PC-3 (cell line): ENCODE measurements at places on chromosomes 12 and 14. TPM values are rescaled to one million over a fixed set of nuclear protein-coding genes. Genes with fewer than 3 reads are reported as not detected.

Gene PRIMA1
- total RNA-seq = 0.04 TPM in 1 of 2 replicates, not detected in the other

Gene BIN2
- total RNA-seq = not detected in 2 replicates

DNA sequence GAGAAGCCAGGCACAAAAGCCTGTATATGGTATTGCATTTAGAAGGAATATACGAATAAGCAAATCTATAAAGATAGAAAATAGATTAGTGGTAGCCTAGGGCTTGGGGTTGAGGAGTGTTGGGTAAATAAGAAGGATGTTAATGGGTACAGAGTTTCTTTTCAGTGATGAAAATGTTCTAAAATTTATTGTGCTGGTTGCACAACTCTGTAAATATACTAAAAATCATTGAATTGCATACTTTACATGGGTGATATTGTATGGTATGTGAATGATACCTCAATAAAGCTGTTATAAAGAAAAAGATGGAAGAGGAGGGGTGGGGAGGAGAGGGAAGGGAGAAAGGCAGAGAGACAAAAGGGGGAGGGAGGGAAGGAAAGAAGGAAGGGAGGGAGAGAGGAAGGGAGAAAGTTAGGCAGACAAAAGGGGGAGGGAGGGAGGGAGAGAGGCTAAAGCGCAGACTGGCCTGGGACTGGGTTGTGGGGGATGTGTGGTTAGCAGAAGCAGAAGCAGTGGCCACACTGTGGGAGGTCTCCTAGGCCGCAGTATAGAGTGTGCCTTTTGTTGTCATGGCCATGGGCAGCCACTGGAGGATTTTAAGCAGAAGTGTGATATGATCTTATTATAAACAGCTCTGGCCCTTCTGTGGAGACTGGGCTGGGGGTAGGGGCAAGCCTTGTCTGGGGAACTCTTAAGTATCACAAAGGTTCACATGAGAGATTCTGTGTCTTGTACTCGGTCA, 73.6 kb upstream of the ELK3 start:
- no peak for DNase-seq

Gene WDHD1
- 45.9 and 47.1 TPM in 2 replicates for total RNA-seq

Gene RDH16
- 0.73 and 0.86 TPM in 2 replicates for total RNA-seq

- DNase-seq = peak; percentile 64
Observed at GRCh38 chr14:79809849-79810612, 401.3 kb downstream of the DIO2 start.

GRCh38 chr12:58086006-58086405, 144.6 kb downstream of the ATP23 start:
- DNase-seq = no peak

GRCh38 chr14:67577909-67578749, 21.9 kb downstream of the PIGH start:
- no peak for DNase-seq

Gene VASH1
- total RNA-seq = 1.3 and 1.8 TPM in 2 replicates

Gene SYNDIG1L
- not detected in 2 replicates for total RNA-seq

Gene CCDC177
- not detected in 2 replicates for total RNA-seq

Gene CDK4
- total RNA-seq = 212 and 229 TPM in 2 replicates

DNA sequence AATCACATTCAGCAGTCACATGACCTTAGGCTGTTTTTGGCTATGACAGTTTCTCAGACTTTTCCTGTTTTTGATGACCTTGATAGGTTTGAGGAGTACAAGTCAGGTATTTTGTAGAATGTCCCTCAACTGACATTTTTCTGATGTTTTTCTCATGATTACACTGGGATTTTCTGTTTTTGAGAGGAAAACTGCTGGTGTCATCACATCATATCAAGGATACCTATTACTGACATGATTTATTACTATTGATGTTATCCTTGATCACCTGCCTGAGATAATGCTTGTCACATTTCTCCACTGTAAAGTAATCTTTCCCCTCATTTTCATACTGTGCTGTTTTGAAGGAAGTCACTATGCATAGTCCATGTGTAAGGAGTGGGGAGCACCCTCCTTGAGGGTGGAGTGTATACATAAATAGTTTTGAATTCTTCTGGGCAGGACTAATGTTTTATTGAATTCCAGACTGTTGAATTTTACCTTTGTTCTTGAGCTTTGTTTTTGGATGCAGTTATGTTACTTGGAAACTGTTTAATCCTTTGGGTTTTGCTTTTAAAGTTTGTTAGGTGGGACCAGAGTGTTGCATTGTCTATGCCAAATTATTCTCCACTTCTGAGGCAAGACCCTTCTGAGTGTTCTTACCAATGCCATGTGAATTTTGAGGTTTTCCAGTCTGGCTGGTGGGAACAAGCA, 444.5 kb upstream of the FAR2 start:
- peak; percentile 63 for DNase-seq

- no peak for DNase-seq
Observed at GRCh38 chr12:123671876-123672275, 963 bp downstream of the TCTN2 start.

DNA sequence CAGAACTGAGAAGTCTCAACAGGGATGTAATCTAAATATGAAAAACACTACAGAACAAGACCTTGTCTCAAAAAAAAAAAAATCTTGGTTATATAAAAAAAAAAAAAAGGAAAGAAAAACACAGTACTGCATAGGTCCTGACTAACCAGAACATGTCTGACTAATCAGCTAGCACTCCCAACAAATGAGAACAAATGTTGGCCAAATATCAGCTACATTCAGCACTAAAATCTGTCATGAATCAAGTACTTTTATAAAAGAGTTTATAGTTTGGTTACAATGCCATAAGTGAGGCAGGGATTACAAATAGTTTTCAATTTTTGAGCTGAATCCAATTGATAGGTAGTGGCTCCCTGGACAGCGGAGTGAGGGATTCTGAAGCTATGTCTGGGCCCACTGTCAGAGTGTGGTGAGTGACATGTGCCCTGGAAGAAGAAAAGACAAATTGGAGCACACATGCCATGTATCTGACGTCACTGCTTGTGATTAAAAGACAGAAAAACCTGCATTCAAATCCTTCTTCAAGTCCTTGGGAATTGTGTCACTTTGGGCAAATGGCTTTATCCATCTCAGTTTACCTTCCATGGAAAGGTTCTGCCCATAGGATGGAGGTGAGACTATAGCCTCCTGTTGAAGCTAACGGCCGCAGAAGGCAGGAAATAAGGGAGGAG, 5.6 kb upstream of the FAM234B start:
- DNase-seq = no peak

Gene PLCZ1
- total RNA-seq = not detected in 2 replicates

DNA sequence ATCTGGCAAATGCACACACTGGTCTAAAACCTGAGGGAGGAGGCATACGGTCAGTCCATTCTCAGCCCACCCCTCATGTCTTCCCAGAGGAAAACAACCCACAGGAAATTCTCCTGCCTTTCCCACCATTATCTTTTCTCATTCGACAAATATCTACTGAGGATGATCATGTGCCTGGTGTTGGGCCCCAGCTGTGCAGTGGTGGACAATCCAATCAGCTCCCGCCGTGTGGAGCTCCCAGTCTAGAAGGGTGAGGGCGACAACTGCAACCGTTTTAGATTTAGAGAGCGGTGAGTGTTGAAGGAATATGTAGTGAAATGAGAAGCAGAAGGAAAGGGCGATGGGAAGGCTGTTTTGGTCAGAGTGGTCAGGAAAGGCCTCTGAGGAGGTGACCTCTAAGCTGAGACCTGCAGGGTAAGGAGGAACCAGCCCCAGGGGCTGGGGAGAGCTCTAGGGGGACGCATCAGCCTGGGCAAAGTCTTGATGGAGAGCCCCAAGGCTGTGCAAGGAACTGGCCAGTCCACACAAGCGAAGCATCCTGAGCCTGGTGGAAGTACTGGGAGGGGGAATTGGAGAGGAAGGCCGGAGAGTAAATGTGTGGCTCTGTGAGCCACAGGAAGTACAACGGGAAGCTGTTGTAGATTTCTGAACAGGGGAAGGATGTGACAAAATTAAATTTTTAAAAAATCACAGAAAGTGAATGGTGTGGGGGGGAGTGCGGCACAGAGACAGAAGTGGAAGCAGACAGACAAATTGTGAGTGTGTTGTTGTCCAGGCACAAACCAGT, 192.8 kb downstream of the NTF3 start:
- no peak for DNase-seq

Gene EML1
- 12.0 TPM in 2 replicates for total RNA-seq

Gene CEBPE
- total RNA-seq = not detected in 2 replicates

DNA sequence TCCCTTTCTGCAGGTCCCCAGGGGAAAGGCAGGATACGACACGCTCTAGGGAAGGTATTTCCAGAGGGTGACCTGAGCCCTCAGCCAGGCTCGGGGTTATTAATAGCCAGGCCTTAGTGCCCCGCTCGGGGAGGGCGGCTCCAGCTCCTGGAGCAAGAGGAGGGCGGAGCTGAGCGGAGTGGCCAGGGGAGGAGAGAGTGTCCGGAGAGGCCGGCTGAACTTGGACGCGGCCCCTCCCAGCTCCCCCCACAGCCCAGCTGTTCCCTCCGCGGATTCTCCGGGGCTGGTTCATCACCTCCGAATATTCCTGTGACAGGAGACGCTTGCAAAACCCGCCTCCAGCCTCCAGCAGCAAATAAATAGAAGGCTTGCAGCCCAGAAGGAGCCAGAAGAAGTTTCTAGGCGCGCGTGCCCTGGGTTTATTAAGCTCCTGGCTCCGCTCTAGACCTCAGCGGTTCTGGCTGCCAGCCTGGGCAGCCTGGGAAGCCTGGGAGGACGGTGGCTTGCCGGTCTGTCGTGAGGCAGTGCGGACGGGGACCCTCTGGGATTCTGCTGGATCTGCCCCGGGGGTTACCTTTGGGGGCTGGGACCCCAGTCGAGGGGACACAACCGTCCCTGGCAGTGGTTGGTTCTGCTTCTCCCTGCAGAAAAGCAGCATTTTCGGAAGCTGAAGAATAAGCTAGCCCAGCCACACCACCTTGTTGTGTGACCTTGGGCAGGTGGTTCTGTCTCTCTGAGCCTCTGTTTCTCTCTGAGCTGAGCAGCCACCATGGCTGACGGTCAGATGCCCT, at the start of gene HSPB8:
Gene HSPB8, plus strand, starts transcription at position 388 of the 791 bp plus-strand sequence. Its CDS starts 382 bp downstream, at position 770.
- peak; percentile 47 for DNase-seq

DNA sequence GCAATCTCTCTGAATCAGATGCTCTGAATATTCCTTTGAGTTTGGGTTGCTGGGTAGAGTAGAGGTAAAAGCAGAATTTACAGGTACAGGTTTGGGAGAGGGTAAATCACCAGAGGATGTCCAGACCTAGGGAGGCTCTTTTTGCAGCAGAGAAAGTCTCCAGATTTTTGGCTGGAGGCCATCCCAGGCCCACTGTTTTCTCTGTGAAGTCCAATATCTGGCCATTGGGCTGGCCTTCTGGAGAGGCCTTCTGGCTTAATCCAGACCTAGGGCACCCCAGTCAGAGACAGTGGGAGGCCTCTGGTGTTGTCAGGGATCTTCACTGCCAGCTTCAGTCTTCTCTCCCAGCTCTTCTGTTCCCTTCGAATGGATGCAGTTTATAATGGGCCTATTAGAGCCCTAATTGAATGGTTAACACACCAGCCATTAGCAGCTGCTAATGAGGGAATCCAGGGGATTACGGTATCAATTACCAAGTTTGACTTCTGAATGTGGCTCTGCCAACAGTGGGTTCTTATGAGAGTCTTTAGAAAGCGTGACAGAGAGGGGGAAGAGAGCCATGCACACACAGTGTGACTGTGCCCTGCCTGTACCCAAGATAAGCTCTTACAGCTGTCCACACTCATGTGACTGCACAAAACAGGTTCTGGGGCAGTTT, 183.1 kb downstream of the EMP1 start:
- no peak for DNase-seq

DNA sequence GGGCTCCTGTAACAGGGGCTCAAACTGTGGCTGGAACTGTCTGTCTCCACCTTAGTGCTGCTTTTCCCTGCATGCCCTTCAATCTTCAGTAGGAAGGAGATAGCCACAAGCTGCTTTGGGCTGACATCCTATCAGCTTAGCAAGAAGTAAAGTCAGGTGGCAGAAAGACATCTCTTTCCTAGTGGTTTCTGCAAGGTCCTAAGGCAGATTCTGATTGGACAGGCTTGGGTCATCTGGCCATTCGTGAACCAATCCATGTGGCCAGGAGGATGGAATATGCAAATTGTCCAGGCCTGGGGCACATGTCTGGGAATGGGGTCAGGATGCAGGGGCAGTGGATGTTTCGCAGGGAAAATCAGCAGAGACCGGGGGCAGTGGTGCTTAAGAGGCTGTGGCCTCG, 5.2 kb downstream of the RITA1 start:
- peak; percentile 54 for DNase-seq

Gene OAS2
- total RNA-seq = 5.8 and 10.5 TPM in 2 replicates

GRCh38 chr12:79891506-79892162, 43.3 kb downstream of the PPP1R12A start:
- DNase-seq = no peak

Gene CLEC2A
- total RNA-seq = not detected in 2 replicates

- DNase-seq = no peak
Observed at GRCh38 chr12:7026854-7027253, 8.6 kb upstream of the LPCAT3 start.

Gene PGF
- 0.26 and 1.5 TPM in 2 replicates for total RNA-seq

DNA sequence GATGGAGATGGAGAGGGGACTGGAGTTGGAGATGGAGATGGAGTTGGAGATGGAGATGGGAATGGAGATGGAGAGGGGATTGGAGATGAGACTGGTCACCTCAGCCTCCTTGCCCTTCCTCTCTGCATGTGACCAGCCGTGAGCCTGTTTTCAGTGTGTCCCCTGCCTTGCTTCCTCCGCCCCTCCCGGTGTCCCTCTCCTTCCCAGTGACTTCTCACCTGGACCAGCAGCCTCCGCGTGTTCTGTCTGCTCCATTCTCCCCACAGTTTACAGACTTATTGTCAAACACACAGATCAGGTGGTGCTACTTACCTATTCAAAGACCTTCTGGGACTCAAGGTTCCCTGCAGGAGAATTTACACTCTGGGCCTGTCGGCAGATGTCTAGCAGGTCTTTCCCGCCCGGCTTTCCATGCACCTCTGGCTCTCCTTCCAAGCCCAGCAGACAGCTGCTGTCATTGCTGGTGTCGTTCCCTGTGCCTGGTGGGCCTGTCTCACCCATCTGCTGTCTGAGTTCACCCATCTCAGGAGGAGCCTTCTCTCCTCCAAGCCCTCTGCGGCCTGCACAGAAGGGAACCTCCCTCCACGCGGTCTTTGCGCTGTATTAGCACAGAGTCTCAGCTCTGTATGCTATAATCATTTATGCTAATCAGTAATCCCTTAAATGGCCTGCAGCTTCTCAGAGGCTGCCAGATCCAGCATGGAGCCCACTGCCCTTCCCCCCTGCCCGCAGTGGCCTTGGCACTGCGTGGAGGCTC, 62.1 kb downstream of the ADGRD1 start:
- no peak for DNase-seq

Gene TAS2R7
- not detected in 2 replicates for total RNA-seq

Gene SAMD15
- total RNA-seq = 1.2 and 6.2 TPM in 2 replicates
